ENCODE measurements at places on chromosomes 5 and 9. TPM values are rescaled to one million over a fixed set of nuclear protein-coding genes. Genes with fewer than 3 reads are reported as not detected.

GRCh38 chr9:130570208-130570607 is 9.2 kb upstream of the FUBP3 start:
- no peak overlapping the region for H3K4me3 ChIP-seq
- no peak overlapping the region for H3K27ac ChIP-seq
- DNase-seq = no peak
- no peaks in the 10 kb centered on the region for H3K4me1 ChIP-seq
- H3K36me3 ChIP-seq = no peaks in the 10 kb centered on the region

DNA sequence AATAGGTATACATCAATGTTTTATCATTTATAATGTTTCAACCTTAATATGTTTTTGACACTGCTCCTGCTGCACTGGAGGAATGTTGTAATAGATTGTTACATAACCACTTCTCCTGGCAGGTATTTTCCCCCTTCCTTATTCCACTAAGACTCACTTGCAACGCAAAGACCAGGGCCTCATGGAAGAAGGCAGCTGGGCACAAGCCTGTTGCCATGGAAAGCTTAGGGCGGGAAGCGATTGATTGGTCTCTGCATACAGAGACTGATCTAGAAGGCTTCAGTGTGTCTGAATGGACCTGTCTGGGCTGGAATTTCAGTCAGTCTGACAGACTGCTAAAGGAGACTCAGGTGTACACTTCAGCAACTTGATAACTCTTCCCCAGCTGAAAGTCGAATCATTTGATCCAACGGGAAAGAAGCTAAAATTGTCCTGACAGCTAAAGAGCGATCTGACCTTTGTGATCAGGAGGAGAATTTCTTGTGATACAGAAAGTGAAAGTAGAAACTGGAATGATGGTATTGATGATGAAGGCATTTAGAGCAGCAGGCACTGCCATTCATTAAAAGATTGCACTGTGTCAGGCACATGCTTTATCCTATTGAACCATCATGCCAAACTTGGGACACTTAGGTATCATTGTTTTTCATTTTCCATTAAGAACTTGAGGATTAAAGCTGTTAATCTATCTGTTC is 65.1 kb downstream of the GRIA1 start:
- no peaks in the 10 kb centered on the region for H3K36me3 ChIP-seq
- no peaks in the 10 kb centered on the region for H3K27me3 ChIP-seq
- no peaks in the 10 kb centered on the region for H3K4me1 ChIP-seq
- no peak overlapping the region for H3K4me3 ChIP-seq
- H3K27ac ChIP-seq = no peak overlapping the region

- peaks cover 39% of the 10 kb centered on the region for H3K36me3 ChIP-seq
- no peak overlapping the region for H3K4me3 ChIP-seq
- no peaks in the 10 kb centered on the region for H3K27me3 ChIP-seq
- no peaks in the 10 kb centered on the region for H3K4me1 ChIP-seq
These were observed 79.6 kb downstream of the CYFIP2 start for GRCh38 chr5:157345485-157345884.

GRCh38 chr5:30959238-30959637 is 234.2 kb upstream of the CDH6 start:
- H3K27ac ChIP-seq = no peak overlapping the region
- no peaks in the 10 kb centered on the region for H3K27me3 ChIP-seq
- H3K36me3 ChIP-seq = no peaks in the 10 kb centered on the region
- no peaks in the 10 kb centered on the region for H3K4me1 ChIP-seq
- H3K4me3 ChIP-seq = no peak overlapping the region
- no peak for DNase-seq

DNA sequence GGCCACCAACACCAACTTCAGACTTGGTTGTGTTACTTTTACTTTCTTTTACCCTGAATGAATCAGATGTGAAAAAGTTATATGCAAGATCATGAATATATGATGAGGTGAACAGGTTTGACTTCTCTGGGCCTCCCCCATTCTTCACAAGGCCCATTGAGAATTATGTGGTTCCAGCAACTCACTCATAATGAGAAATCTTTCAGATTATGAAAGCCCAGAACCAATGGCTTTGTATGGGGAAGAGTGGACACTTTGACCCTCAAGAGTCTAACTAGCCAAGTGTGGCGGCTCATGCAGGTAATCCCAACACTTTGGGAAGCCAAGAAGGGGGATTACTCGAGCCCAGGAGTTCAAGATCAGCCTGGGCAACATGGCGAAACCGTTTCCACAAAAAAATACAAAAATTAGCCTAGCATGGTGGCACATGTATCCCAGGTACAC is 16.1 kb upstream of the LNPEP start:
- H3K27ac ChIP-seq = no peak overlapping the region
- no peaks in the 10 kb centered on the region for H3K4me1 ChIP-seq
- H3K27me3 ChIP-seq = no peaks in the 10 kb centered on the region
- DNase-seq = no peak
- no peak overlapping the region for H3K4me3 ChIP-seq

ZDHHC21 gene
- total RNA-seq = 24.6 TPM

Data from spleen (tissue), 13 donors.